Peyer's patch (tissue), 4 donors: ENCODE measurements at places on chromosomes 2 and 18. TPM values are rescaled to one million over a fixed set of nuclear protein-coding genes. Genes with fewer than 3 reads are reported as not detected.

- DNase-seq: no peak
Measured at GRCh38 chr2:3162442-3163077, 215.1 kb downstream of the EIPR1 start.

DNA sequence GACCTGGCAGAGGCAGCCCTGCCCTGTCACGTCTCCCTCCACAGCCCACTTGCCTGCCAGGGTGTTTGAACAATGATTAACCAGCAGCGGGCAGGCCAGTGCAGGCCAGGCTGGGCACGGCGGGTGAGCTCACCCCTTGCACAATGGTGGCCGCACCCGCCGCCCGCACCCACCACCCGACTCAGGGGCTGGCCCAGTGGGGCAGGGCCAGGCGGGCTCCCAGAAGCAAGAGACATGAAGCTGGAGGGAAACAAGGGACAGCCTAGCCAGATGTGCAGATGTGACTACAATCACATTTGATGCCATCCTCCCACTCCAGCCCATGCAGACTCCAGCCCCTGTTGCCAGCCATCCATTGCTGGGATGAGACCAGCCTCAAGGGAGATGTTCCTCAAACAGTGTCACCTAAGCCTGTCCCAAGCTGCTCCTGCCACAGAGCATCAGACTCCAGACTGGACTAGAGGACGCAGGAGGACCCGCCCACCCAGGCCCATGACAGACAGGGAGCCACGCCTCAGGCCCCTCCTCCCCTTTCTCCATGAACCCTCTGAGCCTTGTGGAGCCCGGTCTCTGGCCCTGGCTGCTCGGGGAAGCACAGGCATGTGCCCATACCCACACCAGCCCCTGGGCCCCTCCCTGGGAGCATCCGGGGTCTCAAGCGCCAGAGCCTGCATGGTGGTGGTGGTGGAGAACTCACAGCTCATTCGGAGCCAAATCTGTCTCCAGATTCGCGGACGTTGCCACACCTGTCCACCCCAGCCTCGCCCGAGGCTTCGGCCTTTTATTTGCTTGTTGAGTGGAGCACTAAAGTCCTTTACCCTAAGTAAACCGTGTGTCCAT lies 45.0 kb downstream of the SDC1 start:
- DNase-seq: no peak

- no peak for DNase-seq
Measured at GRCh38 chr18:35818353-35818667, 154.2 kb upstream of the RMP24 start.

MALL gene
- 40.4 TPM for total RNA-seq

CRYBA2 gene
- 9.4 TPM for total RNA-seq

B4GALT6 gene
- 5.0 TPM for total RNA-seq

RNF125 gene
- 16.3 TPM for total RNA-seq

DNA sequence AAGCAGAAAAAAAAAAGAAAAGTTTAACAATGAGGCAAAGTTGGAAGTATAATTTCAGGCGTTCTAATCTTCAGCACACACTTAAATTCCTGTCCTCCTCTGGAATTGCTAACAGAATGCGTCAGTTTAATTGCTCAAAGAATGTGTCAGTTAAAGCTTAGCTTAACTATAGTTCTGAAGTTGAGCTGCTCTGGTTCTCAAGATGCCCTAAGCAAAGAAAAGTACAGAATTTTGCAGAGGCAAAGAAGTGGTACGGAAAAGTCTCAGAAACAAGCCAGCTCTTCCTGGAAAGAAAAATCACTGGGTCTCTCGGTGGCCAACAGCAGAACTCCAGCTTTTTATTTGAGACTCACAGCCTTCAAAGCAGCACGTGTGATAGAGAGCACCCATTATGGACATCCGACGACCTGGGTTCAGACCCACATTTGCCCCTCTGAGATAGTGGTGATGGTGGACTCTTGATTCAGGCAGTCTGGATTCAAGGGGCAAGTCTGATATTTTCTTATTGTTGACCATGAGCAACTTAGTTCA lies 22.2 kb upstream of the MYO3B start:
- DNase-seq: no peak

- DNase-seq: no peak
Measured at GRCh38 chr2:26471289-26471688, 6.6 kb downstream of the OTOF start.

GRCh38 chr2:42933824-42934254 lies 141.5 kb upstream of the HAAO start:
- DNase-seq: no peak

- DNase-seq: no peak
Measured at GRCh38 chr18:62486290-62486964, 36.4 kb upstream of the ZCCHC2 start.

DNA sequence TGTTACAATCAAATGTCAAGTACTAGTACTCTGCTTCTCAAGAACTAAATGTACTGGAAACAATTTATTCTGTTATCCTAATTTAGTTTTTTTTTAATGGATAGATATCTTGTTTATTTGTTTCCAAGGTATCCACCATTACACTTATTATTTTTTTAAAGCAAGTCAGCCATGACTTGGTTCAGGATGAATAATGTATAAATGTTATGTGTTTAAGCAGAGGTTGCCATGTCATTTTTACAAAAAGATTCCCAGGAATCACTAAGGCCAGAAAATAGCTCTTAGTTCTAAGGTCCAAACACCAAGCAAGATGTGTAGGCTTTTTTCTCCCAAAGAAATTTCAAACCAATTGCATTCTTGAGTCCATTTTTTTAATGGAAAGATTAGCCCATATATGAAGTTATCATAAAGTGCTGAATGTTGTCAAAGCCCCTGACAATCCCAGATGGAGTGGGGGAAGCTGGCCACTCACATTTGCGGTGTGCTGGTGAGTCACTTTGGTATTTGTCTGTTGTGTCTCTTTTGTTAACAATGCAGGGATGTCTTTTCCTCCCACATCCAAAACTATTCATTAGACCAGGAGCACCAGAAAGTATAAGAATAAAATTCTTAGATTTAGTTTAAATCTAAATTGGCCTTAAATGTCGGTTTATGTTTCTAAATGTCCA lies 158.9 kb downstream of the COL6A3 start:
- no peak for DNase-seq

UGT1A5 gene
- total RNA-seq: 7.2 TPM

DNA sequence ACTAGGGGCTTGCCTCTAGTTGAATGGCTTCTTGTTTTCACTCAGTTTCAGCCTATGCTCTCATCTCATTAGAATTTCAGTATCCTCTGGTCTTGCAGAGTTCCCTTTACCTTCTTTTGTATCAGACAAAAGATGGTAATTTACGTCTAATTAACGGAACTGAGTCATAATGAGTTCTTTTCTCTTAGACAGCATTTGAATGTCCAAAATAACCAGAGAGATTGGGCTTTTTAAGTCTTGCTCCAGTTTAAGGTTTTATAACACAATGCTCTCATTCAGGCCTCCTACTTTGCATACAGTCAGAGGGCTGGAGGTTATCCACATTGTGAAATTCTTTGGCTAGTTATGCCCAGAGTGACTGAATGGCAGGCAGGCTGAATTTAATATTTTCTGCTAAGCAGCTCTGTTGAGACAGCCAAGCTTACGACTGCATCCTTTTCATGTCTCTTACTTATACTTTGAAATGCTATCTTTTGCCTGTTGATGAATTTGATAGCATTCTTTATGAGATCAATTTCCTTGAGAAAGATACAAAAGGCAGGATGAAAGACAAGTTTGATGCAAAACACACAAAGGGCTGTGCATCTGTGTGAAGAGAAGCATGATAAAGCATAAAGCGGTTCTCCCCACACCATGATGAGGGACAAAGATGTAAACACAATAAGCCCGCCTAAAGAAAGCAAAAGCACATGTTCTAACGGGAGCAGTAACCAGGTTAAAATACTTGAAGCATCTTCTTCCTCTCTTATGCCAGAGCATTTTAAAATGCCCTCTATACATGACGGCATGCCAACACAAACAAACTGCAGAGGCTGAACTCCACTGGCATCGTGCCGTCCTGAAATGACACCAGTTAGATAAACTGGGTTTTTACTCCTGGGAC lies 90.0 kb downstream of the CDH2 start:
- DNase-seq: no peak
